Subcutaneous adipose tissue (tissue), 4 donors: ENCODE measurements at places on chromosomes 5 and 9. TPM values are rescaled to one million over a fixed set of nuclear protein-coding genes. Genes with fewer than 3 reads are reported as not detected.

Gene SLC34A3
- total RNA-seq: not detected

Gene HAVCR1
- total RNA-seq: 1.1 TPM

Gene SIT1
- total RNA-seq: 0.82 TPM

Gene SLC6A3
- total RNA-seq: 0.16 TPM

Gene SPDL1
- total RNA-seq: 5.8 TPM

Gene ZNF483
- 3.8 TPM for total RNA-seq

Gene ORM2
- not detected for total RNA-seq

Gene FOXD4L6
- not detected for total RNA-seq

Gene FOXD4L4
- not detected for total RNA-seq

Gene SLC27A6
- total RNA-seq: not detected

Gene SLCO6A1
- total RNA-seq: not detected

Gene NKD2
- total RNA-seq: not detected

Gene ARHGEF37
- 4.6 TPM for total RNA-seq
